ENCODE measurements at places on chromosomes 2 and 18.
A peak's percentile ranks its signal among the peaks of the same experiment; 100 is the strongest.

GRCh38 chr18:48050176-48050575, 119.7 kb upstream of the SMAD2 start:
- no peaks in the 10 kb centered on the region for H3K4me1 ChIP-seq
- H3K36me3 ChIP-seq, result no peaks in the 10 kb centered on the region
- no peak overlapping the region for H3K4me3 ChIP-seq
- DNase-seq, result no peak
- H3K27me3 ChIP-seq, result no peaks in the 10 kb centered on the region

DNA sequence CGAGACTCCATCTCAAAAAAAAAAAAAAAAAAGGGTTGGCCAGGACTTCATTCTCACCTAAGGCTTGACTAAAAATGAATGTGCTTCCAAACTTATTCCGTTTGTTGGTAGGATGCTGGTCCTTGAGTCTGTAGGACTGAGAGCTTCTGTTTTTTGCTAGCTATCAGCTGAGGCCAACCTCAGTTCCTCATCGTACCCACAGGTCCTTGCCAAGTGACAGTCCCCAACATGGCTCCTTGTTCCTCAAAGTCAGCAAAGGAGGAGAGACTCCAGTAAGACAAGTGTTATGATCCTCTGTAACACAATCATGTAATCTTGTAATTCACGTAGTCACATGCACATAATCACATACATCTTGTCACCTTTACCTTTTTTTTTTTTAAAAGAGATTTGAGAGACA, 37.0 kb downstream of the HAUS1 start:
- H3K36me3 ChIP-seq, result no peaks in the 10 kb centered on the region
- no peak for DNase-seq
- no peak overlapping the region for H3K27ac ChIP-seq

DNA sequence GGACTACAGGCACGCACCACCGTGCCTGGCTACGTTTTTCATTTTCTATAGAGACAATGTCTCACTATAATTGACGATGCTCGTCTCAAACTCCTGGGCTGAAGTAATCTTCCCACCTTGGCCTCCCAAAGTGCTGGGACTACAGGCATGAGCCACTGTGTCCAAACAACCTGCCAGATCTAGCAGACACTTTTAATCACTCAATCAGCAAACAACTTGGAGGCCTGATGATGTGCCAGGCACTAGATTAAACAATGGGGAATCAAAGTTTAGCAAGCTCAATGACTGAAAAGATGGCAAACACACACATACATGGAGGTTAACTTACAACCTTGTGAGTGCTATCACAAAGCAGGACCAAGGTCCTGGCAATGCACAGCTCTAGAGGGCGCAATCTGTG, 29.8 kb upstream of the RMP24 start:
- no peak for DNase-seq
- H3K36me3 ChIP-seq, result no peaks in the 10 kb centered on the region
- H3K27me3 ChIP-seq, result no peaks in the 10 kb centered on the region
- no peaks in the 10 kb centered on the region for H3K4me1 ChIP-seq
- no peak overlapping the region for H3K4me3 ChIP-seq
- no peak overlapping the region for H3K27ac ChIP-seq

DNA sequence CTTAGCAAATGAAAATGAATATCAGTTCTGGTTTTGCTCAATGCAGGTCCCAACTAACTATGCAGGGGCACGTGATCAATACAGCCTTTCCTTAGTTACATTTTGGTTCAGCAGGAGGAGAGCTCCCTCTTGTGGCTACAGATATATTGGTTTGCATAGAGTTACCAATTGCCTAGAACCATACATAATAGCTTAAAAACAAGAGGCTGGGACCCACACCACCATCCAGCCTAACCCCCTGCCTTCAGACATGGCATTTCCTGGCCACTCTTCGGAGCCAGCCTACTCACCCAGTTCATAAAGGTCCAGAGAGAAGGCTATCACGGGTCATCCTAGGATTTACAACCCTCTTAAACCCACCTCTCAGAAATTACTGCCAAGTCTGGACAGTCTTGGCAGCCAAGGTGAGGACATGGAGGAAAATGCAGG, 10.5 kb downstream of the CCDC93 start:
- H3K27me3 ChIP-seq, result no peaks in the 10 kb centered on the region
- no peak overlapping the region for H3K4me3 ChIP-seq
- 0 out of 2 replicates have a peak overlapping the region, but pooled peaks have one; percentile 7 for H3K27ac ChIP-seq
- H3K36me3 ChIP-seq, result peaks cover 19% of the 10 kb centered on the region
- peaks cover 21% of the 10 kb centered on the region for H3K4me1 ChIP-seq

DNA sequence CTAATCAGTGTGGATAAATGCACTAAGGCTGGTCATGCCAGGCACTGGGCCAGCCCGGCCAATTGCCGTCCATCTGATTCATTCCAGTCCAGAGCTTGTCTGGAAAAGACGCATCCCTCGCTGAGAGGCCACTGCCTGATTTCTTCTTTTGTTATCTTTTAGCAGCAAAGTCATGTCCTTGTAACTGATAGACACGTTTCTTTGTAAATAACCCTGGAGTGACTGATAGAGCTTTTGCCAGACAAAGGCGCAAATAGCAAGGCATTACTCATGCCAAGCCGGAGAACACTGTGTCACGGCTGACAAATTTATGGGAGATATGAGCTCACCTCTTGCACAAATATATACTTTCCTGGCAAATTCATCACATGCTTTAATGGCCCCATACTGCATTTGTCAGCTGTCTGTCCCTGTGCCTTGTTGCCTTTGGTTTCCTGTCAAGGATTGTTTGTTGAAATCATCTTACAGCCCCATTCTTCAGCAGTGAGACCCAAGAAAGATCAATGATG, 164.4 kb downstream of the ETAA1 start:
- no peak overlapping the region for H3K4me3 ChIP-seq
- no peaks in the 10 kb centered on the region for H3K36me3 ChIP-seq
- no peak for DNase-seq
- no peak overlapping the region for H3K27ac ChIP-seq
- no peaks in the 10 kb centered on the region for H3K27me3 ChIP-seq
- no peaks in the 10 kb centered on the region for H3K4me1 ChIP-seq

GRCh38 chr2:86398500-86399474, 42.4 kb upstream of the KDM3A start:
- H3K4me3 ChIP-seq, result no peak overlapping the region
- H3K27me3 ChIP-seq, result no peaks in the 10 kb centered on the region
- no peak overlapping the region for H3K27ac ChIP-seq
- no peak for DNase-seq
- H3K4me1 ChIP-seq, result peaks cover 9% of the 10 kb centered on the region
- H3K36me3 ChIP-seq, result no peaks in the 10 kb centered on the region

DNA sequence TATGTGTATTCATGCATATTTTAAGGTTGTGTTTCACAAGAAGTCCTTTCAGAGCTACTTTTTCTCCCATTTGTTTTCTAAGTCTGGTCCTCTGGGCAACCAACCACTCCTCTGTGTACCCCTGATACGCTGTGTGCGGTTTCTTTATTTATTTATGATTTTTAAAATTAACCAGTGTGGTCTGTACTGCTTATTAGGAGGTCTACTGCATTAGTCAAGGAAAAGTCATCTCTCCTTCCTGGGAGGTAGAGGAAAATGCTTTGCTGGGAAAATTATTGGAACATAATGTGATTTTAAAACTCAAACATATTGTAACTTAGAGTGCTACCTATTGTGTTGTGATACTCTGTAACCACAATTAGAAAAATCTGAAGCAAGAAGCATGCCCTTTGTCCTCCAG, 1404.3 kb downstream of the SUCLG1 start:
- H3K4me1 ChIP-seq, result no peaks in the 10 kb centered on the region
- no peak overlapping the region for H3K27ac ChIP-seq
- DNase-seq, result no peak
- no peak overlapping the region for H3K4me3 ChIP-seq
- H3K36me3 ChIP-seq, result no peaks in the 10 kb centered on the region

- DNase-seq, result no peak
- H3K4me3 ChIP-seq, result no peak overlapping the region
- no peaks in the 10 kb centered on the region for H3K27me3 ChIP-seq
- no peaks in the 10 kb centered on the region for H3K36me3 ChIP-seq
- H3K4me1 ChIP-seq, result no peaks in the 10 kb centered on the region
Measured at GRCh38 chr2:144288438-144288837, 231.5 kb downstream of the ZEB2 start.

DNA sequence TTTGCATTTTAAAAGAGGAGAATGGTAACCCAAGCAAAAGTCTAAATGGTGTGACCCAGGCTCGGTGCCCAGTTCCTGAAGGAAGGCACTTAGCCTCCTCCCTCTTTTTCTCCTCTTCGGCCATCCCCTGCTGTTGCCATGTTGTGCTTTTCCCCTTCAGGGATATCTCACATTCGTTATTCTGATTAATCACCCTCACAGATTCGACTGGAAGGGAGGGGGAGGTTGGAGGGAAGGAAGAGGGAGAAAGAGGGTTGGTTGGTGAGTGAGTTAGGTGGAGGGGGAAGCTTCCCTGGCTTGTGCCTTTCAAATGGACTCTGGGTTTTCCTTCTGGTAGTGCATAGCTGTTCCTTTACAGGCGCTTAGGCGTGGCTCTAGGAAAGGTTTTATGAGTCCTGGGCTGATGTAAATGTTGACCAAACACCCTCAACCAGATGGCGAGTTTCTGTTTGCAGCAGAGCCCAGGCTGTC, 39.0 kb upstream of the LYPD6B start:
- no peak for DNase-seq
- no peak overlapping the region for H3K27ac ChIP-seq
- no peaks in the 10 kb centered on the region for H3K36me3 ChIP-seq
- no peaks in the 10 kb centered on the region for H3K4me1 ChIP-seq
- H3K4me3 ChIP-seq, result no peak overlapping the region

GRCh38 chr2:177692783-177693269, 300.3 kb downstream of the AGPS start:
- H3K27ac ChIP-seq, result no peak overlapping the region
- DNase-seq, result no peak
- no peaks in the 10 kb centered on the region for H3K4me1 ChIP-seq
- H3K27me3 ChIP-seq, result no peaks in the 10 kb centered on the region
- H3K36me3 ChIP-seq, result no peaks in the 10 kb centered on the region

DNA sequence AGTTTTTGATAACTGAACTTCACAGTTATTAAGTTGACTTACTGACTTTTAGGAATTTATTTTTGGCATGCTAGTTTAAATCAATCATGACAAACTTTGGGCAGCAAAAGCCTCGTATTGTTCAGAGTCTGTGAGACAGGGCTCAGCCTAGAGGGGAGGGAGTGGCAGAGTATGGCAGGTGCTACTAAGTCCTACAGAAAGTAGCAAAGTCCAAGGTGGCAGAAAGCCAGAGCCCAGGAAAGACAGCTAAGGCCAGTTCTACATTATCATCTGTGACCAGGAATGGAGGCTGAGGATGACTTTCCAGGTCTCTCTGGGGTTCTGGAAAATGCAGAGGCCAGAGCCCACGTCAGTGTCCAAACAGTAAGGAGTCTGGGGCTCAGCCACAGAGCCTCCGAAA, 34.2 kb downstream of the CHST10 start:
- H3K36me3 ChIP-seq, result no peaks in the 10 kb centered on the region
- no peak overlapping the region for H3K27ac ChIP-seq
- no peak for DNase-seq
- no peaks in the 10 kb centered on the region for H3K27me3 ChIP-seq
- no peak overlapping the region for H3K4me3 ChIP-seq

GRCh38 chr2:190911813-190912212, 31.2 kb downstream of the GLS start:
- DNase-seq, result no peak
- no peak overlapping the region for H3K4me3 ChIP-seq
- H3K36me3 ChIP-seq, result peaks cover 23% of the 10 kb centered on the region
- H3K27me3 ChIP-seq, result no peaks in the 10 kb centered on the region
- no peaks in the 10 kb centered on the region for H3K4me1 ChIP-seq

DNA sequence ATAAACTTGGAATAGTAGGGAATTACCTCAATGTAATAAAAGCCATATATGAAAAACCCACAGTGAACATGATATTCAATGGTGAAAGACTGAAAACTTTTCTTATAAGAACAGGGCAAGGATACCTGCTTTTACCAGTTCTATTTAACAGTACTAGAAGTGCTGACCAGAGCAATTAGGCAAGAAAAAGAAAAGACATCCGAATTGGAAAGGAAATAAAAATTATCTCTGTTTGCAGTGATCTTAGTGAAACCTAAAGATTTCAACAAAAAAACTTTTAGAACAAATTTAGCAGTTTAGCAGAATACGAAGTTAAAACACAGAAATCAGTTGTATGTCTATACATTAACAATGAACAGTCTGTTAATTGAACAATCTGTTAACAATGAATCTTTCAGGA, 69.1 kb downstream of the MIB1 start:
- H3K4me3 ChIP-seq, result no peak overlapping the region
- no peak overlapping the region for H3K27ac ChIP-seq
- DNase-seq, result no peak
- H3K27me3 ChIP-seq, result no peaks in the 10 kb centered on the region

GRCh38 chr2:188203776-188204175, 87.9 kb upstream of the GULP1 start:
- H3K4me3 ChIP-seq, result no peak overlapping the region
- H3K27ac ChIP-seq, result no peak overlapping the region

DNA sequence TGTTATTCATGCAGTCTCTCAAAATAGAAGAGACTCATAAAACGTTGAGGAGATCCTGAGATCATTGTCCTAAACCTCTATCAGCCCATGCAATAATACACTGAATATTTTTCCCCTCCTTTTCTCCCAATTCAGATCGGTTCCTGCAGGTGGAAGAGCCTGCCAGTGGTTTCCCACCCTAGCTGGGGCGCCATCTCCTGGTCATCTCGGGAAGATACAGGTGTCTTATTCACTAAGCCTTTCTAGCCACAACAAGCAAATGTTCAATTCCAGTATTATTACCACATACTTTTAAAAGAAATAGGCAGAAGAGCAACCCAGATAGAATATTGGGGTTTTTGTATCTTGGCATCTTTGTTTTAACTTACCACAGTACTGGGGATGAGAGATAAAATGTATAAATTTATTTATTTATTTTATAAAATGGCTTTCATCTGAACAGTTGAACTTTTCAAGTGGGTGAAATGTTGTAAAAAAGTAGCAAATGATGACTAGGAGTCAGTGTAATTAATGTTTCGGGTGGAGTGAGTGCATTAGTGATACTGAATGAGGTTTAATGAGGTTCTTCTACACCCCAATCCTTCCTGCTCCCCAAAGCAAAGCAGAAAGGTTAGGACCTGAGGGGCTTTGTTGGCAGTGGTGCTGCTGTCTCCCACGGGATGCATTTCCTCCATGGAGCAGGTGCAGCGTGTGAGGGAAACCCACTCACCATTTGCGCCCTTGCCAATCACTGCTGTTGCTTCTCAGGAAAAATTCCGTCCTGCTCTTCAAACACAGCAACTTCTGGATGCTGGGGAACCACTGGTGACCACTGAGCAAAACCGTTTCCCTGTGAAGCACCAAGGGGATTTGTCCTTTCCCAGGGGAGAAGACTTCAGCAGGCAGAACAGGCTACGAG, 147.1 kb upstream of the FHL2 start:
- peak; percentile 61 for DNase-seq
- no peaks in the 10 kb centered on the region for H3K36me3 ChIP-seq
- H3K27me3 ChIP-seq, result no peaks in the 10 kb centered on the region
- no peaks in the 10 kb centered on the region for H3K4me1 ChIP-seq

- DNase-seq, result no peak
- H3K27ac ChIP-seq, result no peak overlapping the region
- no peak overlapping the region for H3K4me3 ChIP-seq
- no peaks in the 10 kb centered on the region for H3K27me3 ChIP-seq
- no peaks in the 10 kb centered on the region for H3K4me1 ChIP-seq
Measured at GRCh38 chr2:119252186-119253113, 28.8 kb downstream of the STEAP3 start.

GRCh38 chr2:163389838-163390237, 346.0 kb downstream of the FIGN start:
- H3K27me3 ChIP-seq, result no peaks in the 10 kb centered on the region
- no peak overlapping the region for H3K27ac ChIP-seq
- no peak overlapping the region for H3K4me3 ChIP-seq
- H3K36me3 ChIP-seq, result no peaks in the 10 kb centered on the region
- no peak for DNase-seq
- no peaks in the 10 kb centered on the region for H3K4me1 ChIP-seq

- DNase-seq, result no peak
- no peak overlapping the region for H3K4me3 ChIP-seq
- H3K4me1 ChIP-seq, result no peaks in the 10 kb centered on the region
Measured at GRCh38 chr18:41456831-41457230, 498.2 kb upstream of the PIK3C3 start.
